ENCODE measurements at places on chromosomes 1 and 21.

GRCh38 chr1:53919675-53920066, 25.7 kb downstream of the DIO1 start:
- DNase-seq = no peak

- DNase-seq = no peak
Measured at GRCh38 chr1:53080769-53081168, 18.8 kb downstream of the PODN start.

DNA sequence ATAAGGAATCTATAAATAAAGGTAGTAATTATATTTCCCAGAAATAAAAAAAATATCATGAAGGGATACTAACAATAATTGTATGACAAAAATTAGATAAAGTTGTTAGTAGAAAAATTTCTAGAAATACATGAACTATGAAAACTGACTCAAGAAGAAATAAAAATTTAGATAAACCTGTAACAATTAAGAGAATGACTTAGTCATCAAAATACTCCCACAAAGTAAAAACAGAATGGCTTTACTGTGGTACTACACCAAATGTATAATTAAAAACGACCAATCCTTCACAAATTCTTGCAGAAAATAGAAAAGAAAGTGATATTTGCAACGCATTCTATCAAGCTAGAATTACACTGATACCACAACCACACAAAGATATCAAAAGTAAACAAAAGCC, 176.2 kb upstream of the ETV3 start:
- no peak for DNase-seq

GRCh38 chr1:174938281-174939007, 61.3 kb upstream of the CACYBP start:
- no peak for DNase-seq

GRCh38 chr1:178960482-178961240, 65.0 kb upstream of the FAM20B start:
- DNase-seq = no peak

- no peak for DNase-seq
Measured at GRCh38 chr1:159854116-159854692, 8.3 kb downstream of the VSIG8 start.

DNA sequence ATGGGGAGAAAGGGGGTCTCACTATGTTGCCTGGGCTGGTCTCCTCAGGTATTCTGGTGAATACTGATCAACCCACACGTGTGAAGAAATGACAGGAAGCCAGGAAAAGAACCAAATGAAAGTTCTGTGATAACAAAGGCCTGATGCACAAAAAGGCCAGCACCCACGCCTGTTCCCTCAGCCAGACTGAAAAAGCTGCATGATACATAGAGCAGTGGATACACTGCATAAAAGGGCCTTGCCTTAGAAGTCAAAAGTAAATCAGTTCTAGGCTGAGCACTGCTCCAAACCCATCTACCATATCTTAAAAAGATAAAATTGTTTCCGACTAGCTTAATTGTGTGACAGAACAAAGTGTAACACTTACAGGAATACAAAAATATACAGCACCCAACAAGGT, 36.9 kb upstream of the PSMG1 start:
- DNase-seq = no peak

GRCh38 chr1:205350124-205350523, 6.6 kb downstream of the KLHDC8A start:
- DNase-seq = no peak

- DNase-seq = no peak
Measured at GRCh38 chr1:247933989-247934388, 9.3 kb downstream of the OR2AJ1 start.

- DNase-seq = no peak
Measured at GRCh38 chr1:43867976-43868740, 65.4 kb upstream of the ARTN start.

DNA sequence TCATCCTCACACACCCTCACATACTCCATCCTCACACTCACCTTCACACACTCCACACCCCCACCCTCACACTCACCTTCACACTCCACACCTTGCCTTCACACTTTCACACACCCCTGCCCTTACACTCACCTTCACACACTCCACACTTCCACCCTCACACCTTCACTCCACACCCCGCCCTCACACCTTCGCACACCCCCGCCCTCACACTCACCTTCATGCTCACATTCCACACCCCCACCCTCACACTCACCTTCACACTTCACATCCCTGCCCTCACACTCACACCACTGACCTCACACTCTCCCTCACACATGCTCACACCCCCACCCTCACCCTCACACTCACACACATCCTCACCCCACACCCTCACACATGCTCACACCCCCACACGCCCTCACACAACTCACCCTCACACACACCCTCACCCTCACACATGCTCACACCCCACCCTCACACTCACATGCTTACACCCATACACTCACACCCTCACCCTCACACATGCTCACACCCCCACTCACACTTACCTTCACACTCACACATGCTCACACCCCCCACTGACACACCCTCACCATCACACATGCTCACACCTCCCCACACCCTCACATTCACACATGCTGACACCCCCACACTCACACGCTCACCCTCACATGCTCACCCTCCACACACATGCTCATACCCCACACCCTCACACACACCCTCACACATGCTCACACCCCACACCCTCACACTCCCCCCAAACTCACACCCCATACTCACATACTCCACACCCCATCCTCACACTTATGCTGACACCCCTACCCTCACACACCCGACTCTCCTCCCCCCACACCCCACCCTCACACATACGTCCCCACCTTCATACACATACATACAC, 44.5 kb upstream of the EDN2 start:
- DNase-seq = no peak

- no peak for DNase-seq
Measured at GRCh38 chr1:182215764-182216163, 154.3 kb upstream of the ZNF648 start.

GRCh38 chr1:172914501-172915144, 136.1 kb downstream of the TNFSF18 start:
- DNase-seq = no peak

DNA sequence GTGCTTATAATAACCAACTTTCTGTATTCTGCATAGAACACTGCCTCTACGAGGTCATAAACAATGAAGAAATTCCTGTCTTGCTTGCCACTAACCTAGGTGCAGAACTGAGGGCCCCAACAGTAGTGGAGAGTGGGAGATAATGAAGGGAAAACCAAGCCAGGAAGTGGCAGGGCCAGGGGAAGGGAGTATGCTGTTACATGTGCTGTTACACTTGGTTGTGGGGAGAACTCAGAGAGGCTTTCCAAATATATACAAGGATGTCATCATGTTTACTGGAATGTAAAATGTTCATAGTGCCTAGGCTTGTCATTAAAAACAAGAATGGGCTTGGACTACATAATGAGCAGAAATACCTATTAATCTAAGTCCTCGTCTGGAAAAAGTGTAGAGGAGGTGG, 31.1 kb downstream of the NHLH2 start:
- no peak for DNase-seq

DNA sequence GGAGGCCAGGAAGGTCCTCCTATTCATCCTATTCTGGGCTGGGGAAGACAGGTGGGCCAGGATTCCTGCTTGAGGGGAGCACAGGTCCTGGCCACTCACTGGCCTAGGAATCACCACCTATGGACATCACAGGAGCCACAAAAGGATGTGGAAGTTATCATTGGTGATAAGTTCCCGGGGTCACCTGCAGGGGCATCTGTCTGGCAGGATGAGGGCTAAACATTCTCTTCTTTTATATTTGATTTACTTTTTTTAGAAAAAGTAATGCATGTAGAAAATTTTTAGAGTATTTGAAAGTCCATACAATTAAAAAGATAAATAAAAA, 33.2 kb upstream of the KIAA0040 start:
- DNase-seq = no peak

Measured in GM19239 (cell line).